ENCODE measurements at places on chromosomes 16 and 17.

- no peak for DNase-seq
Measured at GRCh38 chr16:50083996-50084395, 18.2 kb downstream of the HEATR3 start.

DNA sequence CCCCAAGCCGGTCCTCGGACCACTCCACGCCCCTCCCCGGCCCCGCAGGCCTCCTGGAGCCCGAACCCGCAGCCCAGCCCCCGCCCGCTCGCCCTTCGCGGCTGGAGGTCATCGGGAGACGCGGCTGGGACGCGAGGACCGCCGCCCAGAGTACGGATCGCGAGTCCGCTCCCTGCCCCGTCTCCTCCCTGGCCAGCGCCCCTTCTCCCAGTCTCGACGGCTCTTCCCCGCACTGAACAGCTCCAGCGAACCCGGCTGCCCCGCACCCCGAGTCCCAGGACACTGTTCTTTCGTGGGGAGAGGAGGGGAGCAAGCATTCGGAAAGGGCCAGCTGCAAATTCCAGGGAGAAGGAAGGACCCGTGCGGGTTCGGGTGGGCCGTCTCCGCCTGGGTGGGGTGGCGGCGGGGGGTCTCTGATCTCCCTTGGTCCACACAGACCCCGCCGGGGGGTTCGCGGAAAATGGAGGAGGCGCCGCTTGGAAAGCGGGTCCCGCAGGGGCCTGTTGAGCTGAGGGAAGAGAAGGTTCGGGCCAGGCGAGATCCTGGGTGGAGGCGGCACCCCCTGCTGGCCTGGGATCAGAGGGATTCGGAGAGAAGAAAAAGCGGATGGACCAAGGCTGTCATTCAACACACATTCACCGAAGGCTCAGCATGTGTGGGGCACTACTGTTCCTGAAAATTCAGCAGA is 632 bp upstream of the RTN4RL1 start:
- no peak for DNase-seq

DNA sequence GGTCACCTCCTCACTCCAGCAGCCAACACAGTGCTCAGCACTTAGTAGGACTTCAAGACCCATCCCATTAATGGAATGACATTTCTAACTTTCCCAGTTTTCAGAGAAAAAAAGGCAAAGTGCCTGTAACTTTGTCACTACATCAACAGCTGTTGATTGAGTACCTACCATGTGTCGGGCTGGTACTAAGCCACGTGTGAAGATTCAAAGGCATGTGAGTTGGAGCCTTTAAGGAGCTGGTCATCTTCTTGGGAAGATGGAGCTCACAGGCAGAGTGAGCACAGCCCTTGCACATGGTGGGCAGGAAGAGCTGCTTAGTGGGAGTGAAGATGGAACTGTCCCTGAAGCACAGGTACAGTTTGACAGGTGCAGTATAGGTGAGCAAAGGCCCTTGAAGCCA is 88.6 kb downstream of the GNAO1 start:
- DNase-seq, result no peak

- peak; percentile 74 for DNase-seq
Measured at GRCh38 chr16:324451-325334, 27.8 kb downstream of the AXIN1 start.

DNA sequence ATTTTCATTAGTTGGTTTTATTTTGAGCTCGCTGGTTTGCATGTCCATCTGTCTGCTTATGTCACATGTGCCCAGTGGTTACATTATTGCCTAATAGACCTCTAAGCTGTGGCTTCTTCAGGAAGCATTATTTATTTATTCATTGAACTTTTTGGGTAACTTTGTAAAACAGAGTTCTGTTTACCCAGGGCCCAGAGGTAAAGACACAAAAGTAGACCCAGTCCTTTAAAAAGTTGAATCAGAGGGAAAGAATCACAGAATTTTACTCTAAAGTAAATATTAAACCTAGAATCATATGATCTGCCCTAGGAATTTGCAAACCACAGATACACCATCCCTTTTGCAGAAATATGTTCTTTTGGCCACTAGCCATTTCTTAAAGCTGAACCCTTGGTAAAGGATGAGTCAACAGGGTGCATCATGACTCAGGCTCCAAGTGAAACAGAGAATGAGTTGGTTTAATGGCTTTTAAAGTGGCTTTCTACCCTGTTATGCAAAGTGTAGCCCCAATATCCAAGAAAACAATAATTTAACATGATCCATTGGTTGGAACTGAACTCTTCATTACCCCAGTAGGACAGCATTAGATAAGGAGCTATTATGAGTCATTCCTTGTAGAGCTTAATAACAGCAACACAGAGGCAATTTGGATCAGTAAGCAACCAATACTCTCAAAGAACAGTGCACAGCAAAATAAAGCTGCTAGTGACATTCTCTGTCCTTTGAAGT is 236.3 kb downstream of the KCNJ2 start:
- no peak for DNase-seq

All from T follicular helper cell (primary cell).